ENCODE measurements at places on chromosomes 11 and 22.

GRCh38 chr11:83238111-83238510 is 44.6 kb downstream of the ANKRD42 start:
- DNase-seq, result no peak

- DNase-seq, result no peak
Observed at GRCh38 chr11:109984634-109985289, 108.4 kb upstream of the ZC3H12C start.

DNA sequence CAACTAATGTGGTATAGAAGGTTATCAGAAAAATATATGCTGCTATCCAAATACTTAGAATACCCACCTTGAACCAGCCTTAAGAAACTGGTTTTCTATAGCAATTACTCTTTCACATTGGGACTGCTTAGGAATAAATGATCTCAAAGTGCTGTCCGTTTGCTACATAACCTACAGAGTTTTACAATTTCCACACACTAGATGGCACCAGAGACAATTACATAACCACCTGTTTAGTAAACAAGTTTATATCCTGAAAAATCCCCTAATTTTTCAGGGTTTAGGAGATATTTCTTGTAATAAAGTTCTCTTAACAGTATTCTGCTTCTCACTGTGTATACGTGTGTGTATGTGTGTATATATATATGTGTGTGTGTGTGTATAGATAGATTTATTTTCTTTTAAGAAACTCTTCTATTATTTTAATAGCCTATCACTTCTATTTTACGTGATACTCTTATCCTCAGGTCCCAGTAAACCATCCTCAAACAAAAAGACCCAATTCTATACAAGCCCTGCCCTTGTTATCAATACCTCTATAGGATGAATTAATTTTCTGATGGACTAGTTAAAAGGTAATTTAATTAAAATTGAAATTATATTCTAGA is 6.7 kb upstream of the OR5I1 start:
- no peak for DNase-seq

- no peak for DNase-seq
Observed at GRCh38 chr11:64878223-64878493, 263 bp downstream of the EHD1 start.
